ENCODE measurements at places on chromosomes 2 and 18.

DNA sequence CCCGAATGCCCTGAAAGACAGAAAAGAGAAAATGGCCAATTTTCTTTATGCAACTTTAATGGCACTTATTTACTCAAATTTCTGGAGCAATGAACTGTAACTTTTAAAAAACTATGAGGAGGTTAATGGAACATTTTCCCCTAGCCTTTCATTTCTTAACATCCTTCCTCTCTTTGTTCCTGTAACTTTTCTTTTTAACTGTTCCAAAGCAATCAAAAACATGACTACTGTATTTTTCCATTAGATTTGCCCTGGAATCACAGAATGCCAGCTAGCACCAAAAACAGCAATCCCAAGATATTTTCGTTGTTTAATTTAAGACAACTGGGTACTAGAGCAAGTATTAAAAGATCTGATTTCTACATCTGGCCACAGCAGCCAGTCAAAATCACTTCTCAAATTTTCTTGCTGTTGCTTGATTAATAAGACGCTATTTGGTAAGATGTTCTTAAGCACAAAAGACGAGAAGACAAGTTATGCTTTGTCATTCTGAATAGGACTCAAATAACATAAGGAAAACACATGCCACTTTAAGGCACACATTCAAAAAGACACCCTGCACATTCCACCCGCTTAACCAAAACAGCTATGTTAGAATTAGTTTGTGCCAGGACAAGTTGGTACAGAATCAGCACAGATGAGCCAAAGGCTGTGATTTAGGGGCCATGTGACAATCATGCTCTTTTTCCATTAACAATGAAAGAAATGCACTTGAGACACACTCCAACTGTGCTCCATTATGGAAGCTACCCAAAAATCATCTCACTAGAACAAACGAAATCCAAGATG is 3.6 kb downstream of the STARD7 start:
- no peak for DNase-seq

GRCh38 chr2:129977986-129978385 is 1.5 kb upstream of the RAB6C start:
- no peak for DNase-seq

DNA sequence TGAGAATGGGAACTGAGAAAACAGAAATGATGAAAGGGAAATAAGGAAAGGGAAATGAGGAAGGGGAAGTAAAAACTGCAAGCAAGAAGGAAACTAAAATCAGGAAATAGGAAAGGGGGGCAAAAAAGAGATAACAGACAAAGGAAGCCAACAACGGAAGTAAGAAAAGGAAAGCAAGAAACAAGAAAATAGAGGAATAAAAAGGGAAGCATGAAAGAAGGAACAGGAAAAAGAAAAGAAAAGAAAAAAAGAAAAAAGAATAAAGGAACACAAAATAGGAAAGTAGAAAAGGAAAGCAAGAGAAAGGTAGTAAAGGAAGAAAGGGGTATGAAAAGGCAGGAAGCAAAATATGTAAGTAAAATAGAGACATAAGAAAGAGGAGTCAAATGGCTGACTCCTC is 241.2 kb upstream of the NCKAP5 start:
- DNase-seq = no peak

DNA sequence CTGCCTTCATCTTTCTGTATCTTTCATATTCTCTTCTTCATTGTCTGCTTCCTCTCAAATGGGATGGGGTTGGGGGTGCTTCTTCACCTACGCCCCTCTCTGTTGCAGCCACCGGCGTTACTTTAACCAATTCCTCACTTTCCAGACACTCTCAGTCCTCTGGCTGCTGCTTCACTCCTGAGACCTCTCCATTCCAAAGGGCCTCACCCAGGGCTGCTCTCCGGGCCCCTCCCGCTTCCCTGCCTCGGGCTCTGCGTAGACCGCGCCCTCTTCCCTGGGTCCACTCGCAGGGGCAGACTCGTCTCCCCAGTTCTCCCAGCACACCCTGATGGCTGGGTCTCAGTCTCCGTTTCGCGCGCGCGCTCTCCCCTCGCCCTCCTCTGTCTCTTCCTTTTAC is 926 bp downstream of the SERPINB8 start:
- no peak for DNase-seq

GRCh38 chr2:204491528-204491927 is 53.7 kb upstream of the PARD3B start:
- DNase-seq = no peak

GRCh38 chr2:6574121-6574520 is 291.6 kb downstream of the CMPK2 start:
- DNase-seq = no peak

DNA sequence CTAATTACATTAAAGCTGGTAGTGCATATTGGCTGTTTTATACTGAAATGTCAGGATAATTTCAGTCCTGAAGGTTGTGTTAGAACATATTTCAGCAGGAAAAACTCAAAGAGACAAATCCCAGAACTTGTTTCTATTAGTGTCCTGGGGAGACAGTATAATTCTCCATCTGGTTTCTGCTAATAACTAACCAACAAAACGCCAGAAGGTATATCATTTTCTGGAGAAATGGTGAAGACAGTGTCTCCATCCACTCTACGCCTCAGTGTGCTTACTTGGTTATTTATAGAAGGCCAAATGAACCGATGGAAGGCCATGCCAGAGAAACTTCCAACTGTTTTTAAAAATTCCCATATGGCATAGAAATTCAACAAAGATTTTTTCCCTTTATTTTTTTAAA is 41.6 kb downstream of the GCA start:
- no peak for DNase-seq

DNA sequence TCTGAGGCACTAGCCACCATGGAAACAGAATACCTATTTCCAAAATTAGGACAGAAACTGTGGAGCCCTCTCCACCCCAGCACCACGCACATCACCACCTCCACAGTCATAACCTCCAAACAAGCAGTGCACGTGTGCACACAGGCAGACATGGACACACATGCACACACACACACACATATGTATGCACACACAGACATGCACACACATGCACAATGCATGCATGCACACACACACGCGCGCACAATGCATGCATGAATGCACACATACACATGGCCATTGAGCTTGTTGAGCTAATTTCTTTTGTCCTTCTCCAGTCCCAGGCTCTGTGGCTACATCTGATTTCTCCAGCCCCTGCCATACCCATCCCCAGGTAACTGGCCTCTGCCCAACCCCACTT is 161.6 kb upstream of the EPB41L3 start:
- no peak for DNase-seq

- no peak for DNase-seq
Measured at GRCh38 chr2:149534674-149535073, 52.9 kb downstream of the MMADHC start.

GRCh38 chr18:52339891-52340371 is at the start of gene DCC:
Gene DCC (plus strand): TSS chr18:52340197. CDS start chr18:52340788, 591 bp downstream.
- no peak for DNase-seq

DNA sequence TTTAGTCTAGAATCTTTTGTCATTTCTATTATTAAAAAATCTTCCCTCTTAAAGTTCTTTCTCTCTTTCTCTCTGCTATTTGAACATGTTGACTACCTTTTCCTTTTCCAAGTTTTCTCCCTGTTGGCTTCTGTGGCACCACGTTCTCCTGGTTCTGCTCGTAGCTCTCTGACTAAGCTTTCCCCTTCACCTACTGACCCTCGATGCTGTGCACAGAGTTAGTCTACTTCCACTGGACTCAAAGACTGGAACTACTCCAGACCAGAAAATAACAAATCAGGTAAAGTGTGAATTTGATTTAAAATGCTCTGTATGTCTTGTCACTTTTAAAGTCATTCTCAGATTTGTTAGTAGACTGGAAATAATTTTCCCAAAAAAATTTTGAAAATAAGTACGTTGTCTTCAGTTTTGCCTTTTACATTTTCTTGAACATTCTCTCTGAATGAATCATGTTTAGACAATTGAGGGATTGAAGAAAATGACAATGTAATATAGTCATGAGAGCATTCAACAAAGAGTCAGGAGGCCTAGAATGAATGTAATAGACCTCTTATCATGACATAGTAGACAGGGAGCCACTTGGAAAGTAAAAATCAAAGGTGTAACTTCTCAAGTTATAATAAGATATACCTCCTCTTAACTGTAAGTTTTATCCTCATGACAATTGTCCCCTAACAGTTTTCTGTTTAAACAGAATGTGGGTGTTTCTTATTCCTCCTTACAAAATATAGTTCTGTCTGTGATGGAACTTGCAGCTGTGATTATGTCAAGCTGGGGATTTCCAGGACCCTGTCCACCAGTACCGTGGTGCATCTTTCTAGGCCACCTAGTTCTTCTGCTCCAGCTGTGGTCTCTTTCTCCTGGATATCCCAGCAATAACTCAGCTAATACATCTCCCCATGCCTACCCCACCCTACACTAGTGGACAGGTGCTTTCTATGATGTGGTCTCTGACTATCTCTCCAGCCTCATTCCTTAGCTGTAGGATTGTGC is 25.5 kb downstream of the ITPRID2 start:
- DNase-seq = no peak

DNA sequence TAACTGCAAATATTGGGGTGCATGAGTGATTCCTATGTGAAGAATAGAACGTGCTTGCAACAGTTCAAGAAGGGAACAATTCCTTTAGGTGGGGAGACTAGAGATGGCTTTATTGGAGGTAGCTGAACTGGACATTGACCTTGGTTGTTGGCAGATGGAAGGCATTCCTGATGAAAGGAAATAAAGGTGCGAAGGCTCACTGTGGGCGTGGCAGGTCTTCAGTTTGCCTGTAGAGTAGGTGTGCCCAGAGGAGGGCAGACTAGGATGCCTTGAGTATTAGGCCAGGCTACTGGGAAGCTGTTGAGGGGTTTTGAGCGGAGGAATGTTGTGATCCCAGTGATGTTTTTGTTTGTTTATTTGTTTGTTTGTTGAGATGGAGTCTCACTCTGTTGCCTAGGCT is 2.8 kb downstream of the SPR start:
- no peak for DNase-seq

GRCh38 chr18:28176698-28176947 is 307 bp downstream of the CDH2 start:
- DNase-seq = no peak

DNA sequence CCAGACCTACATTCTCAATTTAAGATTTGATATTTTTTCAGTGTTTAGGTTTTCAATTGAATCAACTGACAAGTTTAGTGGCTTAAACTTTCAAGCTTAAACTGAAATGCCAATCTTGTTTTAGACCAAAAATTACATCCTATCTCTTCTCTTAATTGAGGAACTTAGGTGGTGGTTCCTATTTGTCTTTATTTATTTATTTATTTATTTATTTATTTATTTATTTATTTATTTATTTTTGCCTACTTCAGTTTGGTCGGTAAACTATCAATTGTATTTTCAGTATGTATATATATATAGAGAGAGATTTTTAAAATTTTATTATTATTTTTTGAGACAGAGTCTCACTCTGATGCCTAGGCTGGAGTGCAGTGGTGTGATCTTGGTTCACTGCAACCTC is 68.1 kb downstream of the NEDD4L start:
- DNase-seq = no peak

DNA sequence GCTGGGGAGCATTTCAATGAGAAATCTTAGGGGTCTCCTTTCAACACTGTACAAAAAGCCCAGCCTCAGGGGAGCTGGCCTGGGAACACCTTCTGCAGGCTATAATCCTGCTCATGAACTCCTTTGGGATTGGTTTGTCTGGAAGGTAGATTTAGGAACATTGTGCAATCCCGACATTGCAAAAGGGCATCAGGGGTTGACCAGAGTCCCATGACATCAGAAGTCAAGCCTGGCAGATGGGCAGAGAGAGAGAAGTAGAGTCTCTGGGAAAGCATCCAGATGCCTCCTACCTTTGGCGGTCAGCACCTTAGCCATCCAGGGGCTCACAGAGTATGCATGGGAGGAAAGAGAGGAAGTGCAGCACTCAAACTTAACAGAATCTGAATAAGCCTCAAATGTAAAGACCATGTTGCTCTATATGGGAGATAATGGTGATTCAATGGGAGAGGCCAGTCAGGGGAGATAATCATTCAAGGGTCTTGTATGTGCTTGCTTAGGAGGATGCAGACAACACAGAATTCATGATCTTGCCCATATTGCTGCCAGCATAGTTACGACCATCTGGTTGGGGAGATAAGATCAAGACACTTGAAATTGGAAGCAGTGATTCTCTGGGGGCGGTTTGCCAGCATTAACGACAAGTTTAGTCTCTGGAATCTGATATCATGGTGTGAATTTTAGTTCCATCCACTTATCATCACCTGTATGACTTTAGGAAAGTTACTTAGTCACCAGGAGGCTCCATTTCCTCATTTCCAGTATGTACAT is 58.3 kb upstream of the UPP2 start:
- no peak for DNase-seq

DNA sequence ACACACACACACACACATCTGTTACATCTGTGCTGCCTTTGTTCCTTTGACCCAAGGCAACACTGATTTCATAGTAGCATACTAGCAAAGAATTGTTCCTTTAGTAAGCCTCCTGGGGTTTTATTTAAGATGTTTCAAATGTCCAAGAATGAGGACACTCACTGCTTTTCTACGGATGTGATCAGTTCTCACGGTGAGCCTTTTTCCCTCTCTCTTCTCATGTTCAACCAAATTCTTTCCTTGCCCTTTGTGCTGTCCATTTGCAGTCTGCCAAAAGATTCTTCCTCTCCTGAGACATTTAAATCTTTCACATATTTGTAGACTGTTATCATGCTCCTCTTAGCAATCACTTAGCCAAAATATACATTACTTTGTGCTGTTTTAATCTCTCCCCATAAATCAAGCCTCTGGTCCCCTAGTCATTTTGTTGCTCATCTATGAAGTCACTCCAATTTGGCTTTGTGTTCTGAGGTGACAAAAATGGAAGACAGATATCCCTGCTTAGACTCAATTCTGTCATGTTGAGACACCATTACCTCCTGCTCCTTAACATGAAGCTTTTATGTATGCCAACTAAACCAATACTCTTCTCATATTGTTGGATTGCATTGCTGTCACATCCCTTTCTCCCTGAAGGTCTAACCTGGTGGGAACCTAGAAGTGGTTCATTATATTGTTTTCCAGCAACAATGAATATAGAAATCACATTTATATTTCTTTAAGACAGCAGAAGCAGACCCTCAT is 1605.3 kb upstream of the ACVR2A start:
- DNase-seq = no peak

- DNase-seq = no peak
Measured at GRCh38 chr2:96884299-96885094, 14.6 kb upstream of the SEMA4C start.

GRCh38 chr2:184685999-184686841 is 87.9 kb downstream of the ZNF804A start:
- no peak for DNase-seq

DNA sequence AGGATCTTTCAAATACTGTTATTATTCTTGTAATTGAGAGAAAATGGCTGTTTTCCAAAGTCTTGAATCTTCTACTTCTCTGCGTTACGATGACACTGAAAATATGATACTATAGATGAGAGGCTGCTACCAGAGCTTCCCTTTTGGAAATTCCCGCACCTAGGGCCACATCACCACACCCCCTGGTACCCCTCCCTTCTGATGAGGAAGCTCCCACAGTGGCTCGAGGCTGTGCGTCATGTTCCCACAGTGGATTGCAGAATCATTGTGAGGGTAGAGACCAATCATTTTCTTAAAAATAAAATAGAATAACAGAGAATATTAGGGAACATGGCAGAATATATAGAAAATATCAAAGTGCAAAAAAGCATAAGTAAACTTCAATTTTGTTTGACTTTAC is 268.9 kb upstream of the SMIM21 start:
- no peak for DNase-seq
